ENCODE measurements at places on chromosomes 7 and 10.
A peak's percentile ranks its signal among the peaks of the same experiment; 100 is the strongest.

- no peak for DNase-seq
These were observed 683.8 kb upstream of the ANKRD30A start for GRCh38 chr10:36441557-36441956.

- DNase-seq = no peak
These were observed 27.7 kb upstream of the NRBF2 start for GRCh38 chr10:63105225-63106110.

- no peak for DNase-seq
These were observed 47.0 kb upstream of the ANKRD1 start for GRCh38 chr10:90967865-90968264.

- no peak for DNase-seq
These were observed 825.9 kb upstream of the IGFBP3 start for GRCh38 chr7:46746695-46747687.

DNA sequence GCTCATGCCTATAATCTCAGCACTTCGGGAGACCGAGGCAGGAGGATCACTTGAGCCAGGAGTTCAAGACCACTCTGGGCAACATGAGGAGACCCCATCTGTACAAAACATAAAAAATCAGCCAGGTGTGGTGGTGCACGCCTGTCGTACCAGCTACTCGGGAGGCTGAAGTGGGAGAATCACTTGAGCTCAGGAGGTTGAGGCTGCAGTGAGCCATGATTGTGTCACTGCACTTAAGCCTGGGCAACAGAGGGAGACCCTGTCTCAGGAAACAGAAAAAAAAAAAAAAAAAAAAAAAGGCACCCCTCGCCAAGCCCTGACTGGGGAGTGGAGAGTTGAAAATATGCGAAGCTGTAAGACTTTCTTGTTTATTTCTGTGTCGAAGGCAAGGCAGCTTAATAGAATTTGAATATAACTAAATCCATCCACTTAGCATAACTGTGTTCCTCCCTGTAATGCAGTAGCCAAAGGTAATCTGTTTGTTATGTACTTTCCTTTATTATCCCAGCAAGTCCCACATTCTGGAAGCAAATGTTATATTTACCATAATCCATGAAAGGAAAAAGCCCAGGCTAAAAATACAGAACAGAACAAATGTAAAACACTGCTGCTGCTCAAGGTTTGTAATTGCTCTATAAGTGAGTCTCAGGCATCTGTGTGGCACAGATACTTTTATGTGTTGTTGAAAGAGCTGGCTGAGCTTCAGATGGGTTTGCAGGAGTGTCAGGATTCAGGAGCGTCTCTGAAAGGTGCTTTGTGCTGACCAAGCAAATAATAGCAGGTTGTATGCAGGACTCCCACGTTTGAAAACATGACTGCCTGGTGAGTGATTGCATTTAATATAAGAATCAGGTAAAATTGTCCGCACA is 127.2 kb downstream of the CELF2 start:
- no peak for DNase-seq

DNA sequence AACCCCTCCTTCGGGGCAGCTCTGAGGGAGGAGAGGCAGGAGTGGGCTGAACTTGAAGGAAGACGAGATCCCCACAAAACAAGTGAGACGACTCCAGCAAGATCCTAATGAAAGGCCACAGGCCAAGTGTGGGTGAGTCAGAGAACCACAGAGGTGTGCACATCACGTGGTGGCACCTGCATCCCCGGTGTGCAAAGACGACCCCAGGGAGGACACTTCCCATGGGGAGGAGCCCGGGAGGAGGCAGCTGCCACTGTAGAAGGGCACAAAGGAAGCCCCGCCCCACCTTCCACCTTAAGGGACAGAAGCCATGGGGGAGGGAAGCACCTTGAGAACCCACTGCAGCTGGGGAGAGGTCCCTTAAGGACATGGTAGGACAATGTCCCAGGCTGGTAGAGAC is 45.7 kb downstream of the ESYT2 start:
- DNase-seq = no peak

- DNase-seq = no peak
These were observed 66.3 kb downstream of the CREB5 start for GRCh38 chr7:28478656-28479055.

GRCh38 chr10:18738835-18739234 is 79.6 kb downstream of the ARL5B start:
- DNase-seq = no peak

- DNase-seq = no peak
These were observed 165.6 kb downstream of the TPK1 start for GRCh38 chr7:144670218-144670617.

GRCh38 chr10:78435484-78436221 is 402.0 kb downstream of the RPS24 start:
- DNase-seq = no peak

DNA sequence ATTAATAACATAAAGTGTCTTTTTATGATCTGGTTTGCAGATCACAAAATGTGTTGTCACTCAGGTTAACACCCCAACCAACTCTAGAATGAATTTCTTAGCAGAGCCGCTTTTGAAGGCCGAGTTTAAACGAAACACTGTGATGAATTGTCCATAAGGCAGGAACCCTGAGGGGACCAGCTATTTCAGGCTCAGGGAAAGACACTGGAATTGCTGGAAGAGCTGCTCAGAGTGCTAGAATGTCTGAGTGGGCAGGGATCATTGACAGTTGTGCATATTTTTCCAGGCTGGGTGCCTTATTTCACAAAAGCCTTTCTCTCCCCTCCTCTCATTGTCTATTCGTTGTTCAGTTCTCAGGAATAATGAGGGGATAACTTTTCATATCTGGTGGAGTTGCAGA is 68.7 kb upstream of the PRKG1 start:
- DNase-seq = no peak

DNA sequence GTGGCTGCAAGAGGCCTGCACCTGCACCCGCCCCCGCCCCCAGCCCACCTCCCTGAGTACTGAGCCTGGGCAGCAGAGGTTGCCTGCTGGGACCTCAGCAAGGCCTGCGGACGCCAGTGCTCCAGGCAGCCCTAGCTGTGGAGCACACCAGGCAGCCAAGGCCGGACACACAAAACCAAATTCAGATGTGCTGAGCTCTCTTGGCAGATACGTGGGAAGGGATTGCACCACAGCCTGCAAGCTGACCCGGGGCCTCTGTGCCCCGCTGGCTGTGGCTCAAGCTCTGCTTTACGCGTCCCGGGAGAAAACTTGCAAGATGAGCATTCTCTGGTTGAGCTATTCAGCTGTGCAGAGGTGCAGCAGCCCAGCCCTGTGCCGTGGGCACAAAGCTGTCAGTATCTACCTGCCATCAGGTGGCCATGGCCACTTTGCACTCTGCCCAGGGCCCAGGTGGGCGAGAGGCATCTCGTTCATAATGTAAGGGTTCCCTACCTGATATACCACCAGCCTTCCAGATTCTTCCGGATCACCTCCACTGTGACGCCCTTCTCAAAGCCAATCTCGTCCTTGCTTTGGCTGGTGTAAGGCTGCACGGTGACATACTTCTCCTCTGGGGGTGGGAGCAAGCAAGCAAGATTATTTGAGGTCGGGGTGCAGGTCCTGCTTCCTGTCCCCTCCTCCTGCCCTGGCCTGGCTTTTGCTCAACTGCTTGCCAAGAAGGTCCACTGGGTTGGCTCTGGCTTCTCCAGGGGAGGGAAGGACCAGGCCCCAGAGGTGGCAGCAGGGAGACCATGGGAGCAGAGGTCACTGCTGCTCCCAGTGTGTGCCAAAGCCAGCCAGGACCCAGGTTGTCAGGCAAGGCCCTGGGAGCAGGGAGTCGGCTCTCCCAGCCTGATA is 123.4 kb downstream of the NEURL1 start:
- DNase-seq = no peak

- no peak for DNase-seq
These were observed 160.5 kb downstream of the GFRA1 start for GRCh38 chr10:116112232-116113231.

GRCh38 chr7:29564496-29565223 is 1.0 kb downstream of the PRR15 start:
- DNase-seq = no peak

GRCh38 chr10:69655124-69655867 is 25.2 kb downstream of the FAM241B start:
- DNase-seq = no peak

GRCh38 chr7:38903057-38903456 is 5.9 kb downstream of the VPS41 start:
- no peak for DNase-seq

GRCh38 chr10:32909456-32909855 is 48.6 kb downstream of the ITGB1 start:
- DNase-seq = no peak

DNA sequence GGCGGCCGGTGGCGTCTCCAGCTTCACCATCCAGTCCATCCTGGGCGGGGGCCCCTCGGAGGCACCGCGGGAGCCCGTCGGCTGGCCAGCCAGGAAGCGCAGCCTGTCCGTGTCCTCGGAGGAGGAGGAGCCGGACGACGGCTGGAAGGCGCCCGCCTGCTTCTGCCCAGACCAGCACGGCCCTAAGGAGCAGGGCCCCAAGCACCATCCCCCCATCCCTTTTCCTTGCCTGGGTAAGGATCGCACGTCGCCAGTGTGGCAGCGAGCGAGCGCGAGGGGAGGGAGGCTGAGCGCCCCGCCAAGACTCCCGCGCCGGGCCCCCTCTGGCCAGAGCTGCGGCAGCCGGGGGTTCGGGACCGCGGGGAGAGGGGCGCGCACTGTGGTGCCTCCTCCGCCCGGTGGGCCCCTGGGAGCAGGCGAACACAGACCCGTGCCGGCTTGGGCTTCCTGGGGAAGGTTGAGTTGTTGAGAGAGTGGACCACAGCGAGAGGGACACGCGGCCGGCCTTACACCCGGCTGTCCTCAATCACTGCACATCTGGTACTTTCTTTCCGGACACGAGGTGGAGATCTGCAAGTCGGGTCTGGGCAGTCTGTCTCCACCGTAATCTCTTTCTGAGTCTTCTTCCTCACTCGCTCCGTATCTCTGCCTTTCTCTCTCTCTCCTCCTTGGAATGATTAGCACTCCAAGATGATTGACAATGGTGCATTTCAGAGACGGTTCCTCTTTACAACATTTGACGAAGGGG is 652 bp downstream of the HMX2 start:
- no peak for DNase-seq

DNA sequence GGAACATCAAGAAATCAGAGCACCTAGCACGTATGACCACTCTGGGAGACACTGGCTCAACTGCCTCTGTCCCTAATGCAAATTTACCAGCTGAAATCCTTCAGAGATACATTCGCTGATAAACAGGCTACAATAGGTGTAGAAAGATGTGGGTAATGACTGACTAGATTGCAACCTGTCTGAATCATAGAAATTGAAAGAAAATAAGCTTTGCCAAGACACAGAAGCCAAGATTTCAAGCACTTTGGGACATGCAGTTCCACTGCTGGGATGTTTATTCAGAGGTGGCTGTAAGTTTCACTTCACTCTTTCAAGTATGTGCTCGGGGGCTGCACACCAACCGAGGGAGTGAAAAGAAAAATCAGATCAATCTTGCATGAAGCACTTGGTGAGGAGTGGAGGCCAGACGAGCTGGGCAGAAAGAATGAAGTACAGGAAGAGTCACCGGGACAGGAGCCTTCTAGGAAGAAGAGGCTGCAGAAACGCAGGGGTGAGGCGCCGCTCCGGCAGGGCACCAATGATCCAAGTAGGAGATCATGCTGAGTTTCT is 276.7 kb downstream of the PARD3 start:
- no peak for DNase-seq

DNA sequence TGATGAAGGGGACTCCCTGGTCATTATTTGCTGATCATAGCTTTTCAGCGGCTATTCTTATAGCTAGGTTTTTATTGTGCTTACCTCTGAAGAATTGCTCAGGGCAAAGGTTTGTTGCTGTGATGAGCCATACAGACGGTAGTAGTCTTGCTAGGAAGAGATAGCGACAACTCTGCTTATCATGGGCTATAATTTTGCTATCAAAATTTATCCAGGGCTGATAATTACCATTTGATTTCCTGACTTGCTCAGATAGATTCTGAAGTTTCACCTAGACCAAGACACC is 103.9 kb downstream of the CFAP58 start:
- no peak for DNase-seq

GRCh38 chr7:100372256-100372655 is 1.0 kb upstream of the PILRA start:
- no peak for DNase-seq

- DNase-seq = no peak
These were observed 1203.5 kb downstream of the TYW1 start for GRCh38 chr7:68200051-68200670.

GRCh38 chr7:39603924-39604323 is 19.4 kb upstream of the RALA start:
- DNase-seq = no peak

GRCh38 chr7:98911916-98912315 is 33.6 kb downstream of the TRRAP start:
- DNase-seq = no peak

GRCh38 chr7:142897691-142898090 is 12.1 kb upstream of the TRPV6 start:
- no peak for DNase-seq

DNA sequence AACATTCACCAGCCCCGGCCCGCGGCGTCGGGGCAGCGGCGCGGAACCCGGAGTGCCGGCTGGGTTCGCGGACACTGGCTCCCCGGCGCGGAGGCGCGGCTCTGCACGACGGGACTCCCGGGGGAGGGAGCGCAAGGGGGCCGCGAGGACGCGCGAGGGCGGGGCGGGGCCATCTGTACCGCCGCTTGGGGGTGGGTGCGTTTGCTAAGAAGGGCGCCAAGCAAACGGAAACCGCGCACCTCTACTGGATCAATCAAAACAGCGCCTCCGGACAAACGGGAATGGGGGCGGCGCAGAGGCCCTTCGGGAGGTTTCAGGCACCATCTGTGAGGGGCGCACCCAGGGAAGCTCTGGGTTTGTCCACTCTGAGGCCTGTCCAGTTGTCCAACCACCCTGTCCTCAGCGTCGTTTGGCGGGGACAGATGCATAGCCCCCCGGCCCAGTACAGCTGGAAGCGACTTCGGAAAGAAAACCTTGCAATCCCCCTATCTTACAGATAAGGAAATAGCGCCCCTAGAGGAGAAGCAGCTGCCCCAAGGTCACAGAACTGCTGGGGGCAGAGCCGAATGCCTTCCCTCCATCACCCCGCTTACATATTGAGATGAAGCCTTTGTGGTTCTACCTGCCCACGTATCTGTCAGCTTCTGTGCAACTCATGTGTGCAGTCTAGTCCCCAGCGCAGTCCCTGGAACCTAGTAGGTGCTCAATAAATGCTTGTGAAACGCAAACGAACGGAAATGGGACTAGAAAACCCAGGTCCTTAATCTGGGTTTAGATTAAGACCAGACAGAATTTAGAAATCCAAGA is 10.7 kb upstream of the SLIT1 start:
- peak; percentile 28 for DNase-seq

DNA sequence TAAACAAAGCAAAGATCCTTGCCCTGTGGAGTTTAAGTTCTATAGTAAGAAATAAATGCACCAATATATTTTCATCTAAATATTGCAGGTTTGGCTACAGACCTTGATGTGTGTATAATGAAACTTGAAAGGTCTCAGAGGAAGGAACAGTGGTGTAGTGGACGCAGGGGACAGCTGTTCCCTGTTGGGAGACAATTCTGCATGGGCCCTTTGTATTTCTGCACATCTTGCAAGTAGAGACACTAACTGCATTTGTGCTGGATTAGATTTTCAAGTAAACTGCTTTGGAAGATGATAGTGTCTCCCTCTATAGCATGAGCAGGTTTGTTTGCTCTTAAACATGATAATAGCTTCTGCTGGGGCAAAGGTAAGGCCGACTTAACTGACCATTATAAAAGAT is 57.5 kb upstream of the FAM133B start:
- DNase-seq = no peak

Data from stimulated activated CD4-positive, alpha-beta T cell treated with anti-CD3 and anti-CD28 coated beads, Interleukin-1b, Interleukin-23, amount 100 ng/mL, for 1 hour (primary cell).